ENCODE measurements at places on chromosomes 16 and 17. TPM values are rescaled to one million over a fixed set of nuclear protein-coding genes. Genes with fewer than 3 reads are reported as not detected.

DNA sequence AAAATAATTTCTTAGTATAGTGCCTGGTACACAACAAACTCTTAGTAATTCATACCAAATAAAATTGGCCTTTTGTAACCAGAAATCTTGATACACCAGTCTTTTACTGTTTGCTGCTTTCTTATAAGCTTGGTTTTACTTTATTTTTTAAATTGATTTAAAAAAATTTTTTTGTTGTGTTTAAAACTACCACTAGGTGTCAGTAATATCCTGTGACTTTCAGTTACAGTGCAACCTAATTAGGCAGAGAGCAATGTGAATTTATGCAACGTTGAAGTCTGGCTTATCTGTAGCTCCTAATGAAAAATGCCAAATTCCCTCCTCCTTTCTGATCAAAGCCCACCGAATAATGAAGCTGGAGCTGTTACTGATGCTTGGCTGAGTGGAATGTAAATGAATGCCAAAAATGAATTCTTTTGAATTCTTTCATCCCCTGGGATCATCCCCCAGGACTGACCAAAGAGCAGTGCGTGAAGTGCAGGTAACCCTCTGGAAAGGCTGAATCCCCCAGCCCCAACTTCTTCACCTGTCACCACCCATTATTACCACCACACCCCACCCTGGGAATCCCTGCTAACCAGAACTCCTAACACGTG lies 3.8 kb downstream of the ERCC4 start:
- DNase-seq = no peak

GRCh38 chr17:35286120-35286781 lies 43.4 kb downstream of the SLFN5 start:
- DNase-seq = no peak

- DNase-seq = no peak
Observed at GRCh38 chr16:81599034-81599744, 154.6 kb downstream of the CMIP start.

DNA sequence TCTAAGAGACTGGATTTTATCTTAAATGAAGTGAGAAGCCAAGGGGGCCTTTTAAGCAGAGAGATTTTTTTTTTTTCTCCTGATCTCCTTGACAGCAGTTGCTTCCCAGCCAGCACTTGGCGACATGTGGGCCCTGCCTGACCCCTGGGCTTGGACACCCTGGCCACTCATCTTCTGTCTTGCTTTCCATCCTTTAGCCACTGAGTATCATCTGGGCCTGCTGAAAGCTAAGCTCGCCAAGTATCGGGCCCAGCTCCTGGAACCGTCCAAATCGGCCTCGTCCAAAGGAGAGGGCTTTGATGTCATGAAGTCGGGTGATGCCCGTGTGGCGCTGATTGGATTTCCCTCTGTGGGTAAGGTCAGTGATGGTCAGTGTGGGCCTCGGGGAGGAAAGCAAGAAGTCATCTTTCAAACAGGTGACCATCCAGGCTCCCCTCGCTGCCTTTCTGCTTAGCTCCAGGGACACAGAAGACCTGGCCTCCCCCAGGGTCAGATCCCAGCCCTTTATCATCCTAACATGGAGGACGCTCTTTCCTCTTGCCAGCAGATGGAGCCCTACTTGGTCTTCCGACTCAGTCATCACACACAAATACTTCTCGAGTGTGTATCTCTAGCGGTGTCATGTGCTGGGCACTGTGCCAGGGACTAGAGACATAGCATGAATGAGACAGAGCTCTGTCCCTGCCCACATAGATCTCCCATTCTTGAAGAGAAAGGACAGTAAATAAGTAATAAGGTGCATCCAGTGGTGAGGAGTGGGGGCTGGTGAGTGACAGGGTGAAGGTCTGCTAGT lies 6.1 kb downstream of the DRG2 start:
- no peak for DNase-seq

DNA sequence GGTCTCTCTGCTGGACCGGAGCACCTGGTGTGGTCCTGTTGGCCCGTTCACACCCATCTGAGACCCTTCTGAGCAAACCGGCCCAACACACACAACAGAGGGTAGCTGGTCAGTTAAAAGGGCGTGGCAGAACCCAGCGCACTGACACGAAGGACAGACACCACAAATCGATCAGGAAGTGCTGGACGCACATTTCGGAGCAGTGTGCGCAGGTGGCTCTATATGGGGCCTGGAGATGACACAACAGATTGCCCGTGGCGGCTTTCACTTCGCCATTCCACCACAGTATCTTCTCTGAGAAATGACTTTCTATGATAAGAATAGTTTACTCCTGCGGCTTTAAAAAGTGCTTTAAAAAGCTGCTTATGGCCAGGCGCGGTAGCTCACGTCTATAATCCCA lies 12.5 kb downstream of the CCDC57 start:
- no peak for DNase-seq

DNA sequence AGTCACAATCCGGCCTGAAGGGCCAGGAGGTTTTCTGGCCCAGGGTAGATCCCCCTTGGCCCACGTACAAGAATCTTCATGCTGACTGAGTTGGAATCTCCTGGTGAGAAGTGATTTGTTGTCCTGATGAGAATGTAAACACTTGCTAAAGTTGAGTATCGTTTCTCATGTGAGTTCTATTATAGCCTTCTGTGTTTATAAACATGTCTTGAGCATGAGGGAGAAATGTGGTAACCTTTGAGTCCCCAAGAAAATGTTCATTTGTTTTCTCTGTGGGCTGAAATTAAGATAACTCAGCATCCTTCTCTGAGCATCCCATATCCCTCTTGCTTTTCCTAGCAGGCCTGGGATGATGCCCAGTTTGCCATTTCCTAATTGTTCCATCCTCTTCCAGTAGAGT lies 204.8 kb downstream of the FTO start:
- no peak for DNase-seq

GRCh38 chr16:85553436-85554113 lies 59.5 kb upstream of the GSE1 start:
- peak; percentile 68 for DNase-seq

GRCh38 chr17:32827227-32827626 lies 49.7 kb downstream of the MYO1D start:
- no peak for DNase-seq

- no peak for DNase-seq
Observed at GRCh38 chr16:12507366-12507765, 296.3 kb downstream of the CPPED1 start.

- no peak for DNase-seq
Observed at GRCh38 chr17:20920095-20920814, 122.6 kb downstream of the USP22 start.

- DNase-seq = no peak
Observed at GRCh38 chr17:56821847-56822534, 11.7 kb downstream of the C17orf67 start.

- DNase-seq = no peak
Observed at GRCh38 chr17:44424828-44425461, 35.5 kb upstream of the ITGA2B start.

DNA sequence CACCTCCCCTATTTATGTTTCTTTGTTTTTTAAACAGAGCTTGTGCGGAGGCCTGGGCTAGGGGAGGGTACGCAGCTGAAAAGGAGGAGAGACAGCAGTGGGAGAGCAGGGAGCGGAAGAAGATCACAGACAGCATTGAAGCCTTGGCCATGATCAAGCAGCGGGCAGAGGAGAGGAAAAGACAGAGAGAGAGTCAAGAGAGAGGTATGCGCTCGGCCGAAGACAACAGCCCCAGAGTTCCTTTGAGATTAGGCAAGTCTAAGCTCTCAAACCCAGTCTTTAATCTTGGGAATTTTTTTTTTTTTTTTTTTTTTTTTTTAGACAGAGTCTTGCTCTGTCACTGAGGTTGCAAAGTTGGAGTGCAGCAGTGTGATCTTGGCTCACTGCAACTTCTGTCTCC lies 20.6 kb downstream of the DNAAF1 start:
- DNase-seq = no peak

- DNase-seq = no peak
Observed at GRCh38 chr16:35431829-35432663, 1972.6 kb downstream of the TP53TG3F start.

DNA sequence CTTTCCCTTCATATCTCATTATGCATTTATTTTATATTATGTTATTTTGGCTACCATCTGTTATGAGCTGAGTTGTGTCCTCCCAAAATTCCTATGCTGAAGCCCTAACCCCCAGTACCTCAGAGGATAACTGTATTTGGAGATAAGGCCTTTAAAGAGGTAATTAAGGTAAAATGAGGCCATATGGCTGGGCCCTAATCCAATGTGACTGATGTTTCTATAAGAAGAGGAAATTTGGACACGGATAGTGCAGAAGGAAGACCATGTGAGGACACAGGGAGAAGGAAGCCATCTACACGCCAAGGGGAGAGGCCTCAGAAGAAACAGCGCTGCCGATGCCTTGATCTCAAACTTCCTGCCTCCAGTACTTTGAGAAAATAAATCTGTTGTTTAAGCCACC lies 557.7 kb upstream of the CDH5 start:
- no peak for DNase-seq

DNA sequence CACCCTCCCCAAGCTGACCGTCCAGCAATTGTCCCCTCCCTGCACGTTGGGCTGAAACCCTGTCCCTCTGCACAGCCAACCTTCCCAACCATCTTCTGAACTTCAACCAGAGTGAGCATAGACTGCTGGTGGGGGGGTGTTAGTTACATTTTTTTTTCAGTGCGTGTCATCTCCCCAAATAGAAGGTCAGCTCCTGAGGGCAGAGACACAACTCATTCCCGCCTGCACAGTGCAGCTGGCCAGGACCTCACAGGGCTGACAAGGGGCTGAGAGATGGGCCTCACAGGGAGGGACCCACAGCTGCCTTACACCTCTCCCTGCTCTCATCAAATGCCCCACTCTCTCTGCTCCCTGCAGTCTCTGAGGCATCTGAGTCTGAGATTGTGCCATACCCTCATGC lies 8.4 kb downstream of the SRL start:
- no peak for DNase-seq

- DNase-seq = no peak
Observed at GRCh38 chr16:28092721-28093384, 29.3 kb upstream of the GSG1L start.

- DNase-seq = no peak
Observed at GRCh38 chr17:11996722-11997146, 541 bp downstream of the ZNF18 start.

GRCh38 chr16:79573884-79574283 lies 26.7 kb downstream of the MAF start:
- DNase-seq = no peak

Gene KRT36
- total RNA-seq = not detected

Gene TP53TG3B
- total RNA-seq = not detected

Gene CDRT4
- total RNA-seq = 27.0 TPM

Gene SDK2
- 6.7 TPM for total RNA-seq

Gene RAPGEFL1
- total RNA-seq = 18.3 TPM

All from progenitor cell of endocrine pancreas (in vitro differentiated cells).